ENCODE measurements at places on chromosomes 2 and 18. TPM values are rescaled to one million over a fixed set of nuclear protein-coding genes. Genes with fewer than 3 reads are reported as not detected.

DNA sequence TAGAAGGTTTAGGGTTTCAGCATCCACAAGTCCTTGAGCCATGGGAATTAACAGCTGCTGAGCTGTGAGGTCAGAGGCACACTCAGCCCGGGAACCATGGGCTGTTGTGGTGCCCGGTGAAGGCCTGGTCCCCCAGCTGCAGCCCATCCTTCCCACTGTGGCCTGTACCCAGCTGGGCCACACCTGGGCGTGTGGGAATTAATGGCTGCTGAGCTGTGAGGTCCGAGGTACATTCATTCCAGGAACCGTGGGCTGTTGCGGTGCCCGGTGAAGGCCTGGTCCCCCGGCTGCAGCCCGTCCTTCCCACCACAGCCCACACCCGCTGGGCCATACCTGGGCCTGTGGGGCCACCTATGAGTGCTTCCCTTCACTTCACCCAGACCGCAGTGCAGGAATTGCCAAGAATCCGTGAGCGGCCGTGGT, 25.2 kb downstream of the TMEM18 start:
- no peak for DNase-seq

DNA sequence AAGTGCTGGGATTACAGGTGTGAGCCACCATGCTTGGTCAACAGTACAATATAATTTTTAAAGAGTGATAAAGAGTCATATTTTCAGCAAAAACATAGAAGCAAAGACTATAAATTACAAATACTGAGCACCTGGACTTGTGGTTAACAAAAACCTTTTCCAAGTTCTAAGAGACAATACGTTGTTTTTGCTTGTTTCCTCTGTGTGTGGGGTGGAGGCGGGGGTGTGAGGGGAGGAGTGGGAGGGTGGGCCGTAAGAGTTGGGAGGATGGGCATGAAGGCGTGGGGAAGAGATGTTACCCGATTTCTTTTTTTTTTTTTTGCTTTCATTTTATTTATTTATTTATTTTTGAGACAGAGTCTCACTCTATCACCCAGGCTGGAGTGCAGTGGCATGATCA, 78.0 kb upstream of the WIPF1 start:
- no peak for DNase-seq

DNA sequence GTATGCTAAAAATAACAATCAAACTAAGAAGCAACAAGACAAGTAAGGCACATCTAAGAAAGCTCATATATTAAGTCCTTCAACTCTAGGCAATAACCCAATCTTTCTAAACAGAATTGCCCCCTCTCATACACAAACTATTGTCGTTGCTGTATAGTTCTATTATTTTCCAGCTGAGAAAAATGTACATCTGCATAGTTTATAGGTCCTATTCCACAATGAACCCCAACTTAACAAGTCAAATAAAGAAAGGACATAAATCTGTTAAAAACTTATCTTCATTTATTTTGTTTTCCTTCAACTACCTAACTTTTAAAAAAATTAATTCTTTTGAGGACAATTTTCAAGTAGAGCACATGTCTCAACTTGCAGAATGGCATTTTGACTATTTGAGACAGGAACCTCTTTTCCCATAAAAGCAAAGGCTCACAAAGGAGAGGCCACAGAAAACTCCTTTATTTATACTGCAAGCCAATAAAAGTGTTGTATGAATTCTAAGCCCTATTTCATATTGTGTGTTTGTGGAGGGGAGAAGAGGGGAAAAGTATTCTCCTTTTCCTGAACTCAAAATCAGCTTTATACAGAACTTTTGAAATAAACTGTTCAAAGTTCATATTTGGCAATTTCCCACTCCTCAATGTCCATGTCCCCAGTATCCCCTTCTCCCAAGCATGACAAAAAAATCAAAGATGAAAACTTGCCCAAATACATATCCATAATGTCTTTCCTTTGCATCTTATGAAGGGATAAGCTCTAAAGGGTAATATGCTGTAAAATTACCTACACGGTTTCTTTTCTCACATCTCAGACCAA, 37.4 kb downstream of the RTN4 start:
- no peak for DNase-seq

The HNRNPLL gene
- 31.3 TPM for polyA plus RNA-seq

Data from GM23248 (cell line).